ENCODE measurements at places on chromosomes 13 and 19. TPM values are rescaled to one million over a fixed set of nuclear protein-coding genes. Genes with fewer than 3 reads are reported as not detected.

DNA sequence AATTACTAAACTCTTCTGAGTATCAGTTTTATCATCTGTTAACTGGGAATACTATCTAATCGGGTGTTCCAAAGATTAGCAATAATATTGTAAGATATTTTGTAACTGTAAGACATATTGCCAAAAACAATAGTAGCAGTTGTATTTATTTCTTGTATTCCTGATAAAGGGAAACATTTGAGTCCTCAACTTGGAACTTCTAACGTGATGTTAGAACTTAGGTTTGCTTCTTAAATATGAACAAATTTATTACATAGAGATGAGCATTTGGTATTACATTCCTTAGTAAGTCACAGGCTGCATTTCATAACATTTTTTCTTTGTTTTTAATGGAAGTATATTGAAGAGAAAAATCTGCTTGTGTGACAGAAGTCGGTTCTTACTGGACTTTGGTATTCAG, 225.3 kb downstream of the NALCN start:
- DNase-seq: no peak

DNA sequence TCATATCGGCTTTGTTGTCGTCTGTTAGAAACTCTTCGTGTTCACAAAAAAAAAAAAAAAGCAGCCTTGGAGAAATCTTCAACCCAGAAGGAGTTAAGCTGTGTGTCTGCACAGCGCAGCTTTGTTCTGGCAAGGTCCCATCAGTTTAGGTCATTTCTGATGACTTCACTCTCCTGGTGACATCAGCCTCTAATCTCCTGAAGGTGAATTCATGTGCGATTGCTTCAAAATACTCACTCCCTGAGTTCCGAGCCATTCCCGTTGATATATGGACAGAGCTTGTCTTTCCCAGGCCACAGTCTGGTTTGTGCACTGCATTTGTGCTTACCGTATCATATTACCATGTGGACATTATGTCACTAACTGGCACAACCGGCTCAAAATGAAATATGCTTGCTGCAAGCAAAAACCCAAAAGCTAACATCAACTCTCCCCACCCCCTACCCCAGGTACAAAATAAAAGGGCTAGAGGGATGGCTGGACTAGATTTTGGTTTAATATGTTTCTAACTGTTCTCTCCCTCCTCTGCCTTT, 342.4 kb downstream of the KCNRG start:
- DNase-seq: no peak

GRCh38 chr19:52227196-52227940, 37.5 kb downstream of the PPP2R1A start:
- no peak for DNase-seq

DNA sequence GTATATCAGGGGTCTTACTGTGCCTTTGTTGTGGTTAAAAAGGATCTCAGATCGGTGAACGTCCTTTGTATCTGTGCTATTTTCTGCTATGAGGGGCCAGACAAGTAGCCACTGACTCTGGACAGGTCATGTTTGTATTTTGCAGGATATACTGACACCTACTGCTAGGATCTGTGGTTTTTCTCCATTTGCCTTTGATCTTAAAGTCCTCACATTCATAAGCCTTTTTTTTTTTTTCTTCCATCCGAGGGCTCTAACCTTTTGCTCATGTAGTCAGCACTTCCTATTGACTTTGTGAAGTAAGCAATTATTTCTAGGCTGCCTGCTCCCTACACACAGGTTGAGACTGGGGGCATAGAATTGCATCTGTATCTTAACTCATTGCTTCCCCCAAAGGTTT, 106.2 kb downstream of the SLITRK5 start:
- no peak for DNase-seq

DNA sequence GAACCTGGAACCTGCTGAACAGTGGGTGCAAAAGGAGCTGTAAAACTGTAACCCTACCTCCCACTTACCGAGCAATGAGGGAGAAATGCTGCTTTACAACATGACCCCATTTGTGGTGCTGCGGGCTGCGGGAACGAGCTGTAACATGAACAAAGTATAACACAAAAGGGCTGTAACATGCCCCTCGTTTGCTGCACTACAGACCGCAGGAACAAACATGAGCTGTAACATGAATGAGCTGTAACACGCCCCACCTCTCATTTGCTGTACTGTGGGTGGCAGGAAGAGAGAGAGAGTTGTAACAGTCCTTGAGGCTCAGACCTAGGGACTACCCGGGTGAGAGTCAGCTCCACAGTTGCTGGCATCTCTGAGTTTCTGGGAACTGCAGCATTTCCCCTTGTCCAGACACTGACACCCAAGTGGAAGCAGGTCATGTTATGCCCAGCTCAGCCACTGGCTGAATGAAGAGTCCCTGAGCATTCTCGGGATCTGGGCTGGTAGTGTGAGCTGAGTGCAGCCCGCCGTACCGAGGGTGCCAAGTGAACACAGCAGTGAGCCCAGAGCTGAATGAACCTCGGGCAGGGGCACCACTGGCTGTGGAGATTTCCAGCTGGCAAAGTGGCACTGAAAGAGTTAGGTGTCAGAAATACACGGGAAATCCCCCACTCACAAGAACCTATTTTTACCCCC, 1385.3 kb upstream of the SPRY2 start:
- DNase-seq: no peak

Gene LRCH1
- polyA plus RNA-seq: 37.4 TPM

DNA sequence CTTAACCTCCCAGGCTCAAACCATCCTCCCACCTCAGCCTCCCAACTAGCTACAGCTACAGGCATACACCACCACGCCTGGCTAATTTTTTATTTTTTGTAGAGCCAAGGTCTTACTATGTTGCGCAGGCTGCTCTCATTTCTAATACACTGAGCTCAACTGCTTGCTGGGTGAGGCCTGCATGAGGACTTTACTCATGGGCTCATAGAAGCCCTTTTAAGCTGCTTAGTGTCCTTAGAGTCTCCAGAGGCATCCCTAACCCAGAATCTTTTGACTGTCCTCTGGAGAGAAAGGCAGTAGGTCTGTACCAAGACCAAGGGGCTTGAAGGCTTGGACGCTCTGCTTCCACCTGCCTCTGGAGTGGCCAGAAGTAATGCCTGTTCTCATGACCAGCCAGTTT, 141.6 kb downstream of the TM9SF2 start:
- DNase-seq: no peak

DNA sequence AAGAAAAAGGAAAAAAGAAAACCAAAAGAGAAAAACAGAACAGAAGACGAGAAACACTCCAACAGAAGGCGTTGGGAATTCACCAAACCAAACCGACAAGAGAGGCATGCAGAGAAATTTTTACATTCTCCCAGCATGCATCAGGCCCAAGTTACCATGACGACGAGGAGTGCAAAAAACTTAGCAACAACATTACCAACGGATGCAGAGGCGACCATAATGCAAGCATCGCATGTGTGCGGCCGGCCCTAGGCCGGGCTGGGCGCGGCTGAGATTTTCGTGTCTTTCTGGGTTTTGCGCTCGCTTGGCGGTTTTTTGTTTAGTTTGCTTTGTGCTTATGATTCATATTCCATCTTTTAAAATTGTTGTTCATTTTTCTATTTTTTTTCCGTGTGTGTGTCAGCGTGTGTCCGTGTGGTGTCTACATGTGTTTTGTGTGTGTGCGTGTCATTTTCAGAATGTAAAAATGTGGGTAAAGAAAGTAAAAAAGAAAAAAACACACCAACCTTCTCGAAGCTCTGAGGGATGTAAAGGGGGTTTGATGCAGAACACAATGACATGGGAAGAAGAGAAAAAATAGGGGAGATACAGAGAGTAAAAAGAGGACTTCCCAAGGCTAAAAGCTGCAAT, 84.9 kb downstream of the PTPRS start:
- no peak for DNase-seq

All from right renal pelvis (tissue), 4 donors.